EH (cell line): ENCODE measurements at places on chromosomes 4 and X.

- peak; percentile 57 for DNase-seq
These were observed 89.8 kb downstream of the PDGFRA start for GRCh38 chr4:54318904-54319303.

DNA sequence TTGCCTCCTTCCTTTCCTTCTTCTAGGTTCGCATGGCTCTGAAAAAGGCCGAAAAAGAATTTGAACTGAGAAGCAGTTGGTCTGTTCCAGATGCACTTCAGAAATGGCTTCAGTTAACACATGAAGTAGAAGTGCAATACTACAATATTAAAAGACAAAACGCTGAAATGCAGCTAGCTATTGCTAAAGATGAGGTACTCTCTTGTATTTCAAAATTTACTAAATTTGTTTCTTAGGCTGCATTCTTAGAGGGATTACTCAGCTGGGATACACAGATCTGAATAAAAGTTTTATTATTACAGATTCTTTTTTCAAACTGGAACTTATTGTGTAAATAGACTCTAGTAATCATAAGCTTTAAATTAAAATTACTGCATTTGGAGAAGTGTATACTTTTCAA lies 146.9 kb downstream of the STIM2 start:
- peak; percentile 32 for DNase-seq

DNA sequence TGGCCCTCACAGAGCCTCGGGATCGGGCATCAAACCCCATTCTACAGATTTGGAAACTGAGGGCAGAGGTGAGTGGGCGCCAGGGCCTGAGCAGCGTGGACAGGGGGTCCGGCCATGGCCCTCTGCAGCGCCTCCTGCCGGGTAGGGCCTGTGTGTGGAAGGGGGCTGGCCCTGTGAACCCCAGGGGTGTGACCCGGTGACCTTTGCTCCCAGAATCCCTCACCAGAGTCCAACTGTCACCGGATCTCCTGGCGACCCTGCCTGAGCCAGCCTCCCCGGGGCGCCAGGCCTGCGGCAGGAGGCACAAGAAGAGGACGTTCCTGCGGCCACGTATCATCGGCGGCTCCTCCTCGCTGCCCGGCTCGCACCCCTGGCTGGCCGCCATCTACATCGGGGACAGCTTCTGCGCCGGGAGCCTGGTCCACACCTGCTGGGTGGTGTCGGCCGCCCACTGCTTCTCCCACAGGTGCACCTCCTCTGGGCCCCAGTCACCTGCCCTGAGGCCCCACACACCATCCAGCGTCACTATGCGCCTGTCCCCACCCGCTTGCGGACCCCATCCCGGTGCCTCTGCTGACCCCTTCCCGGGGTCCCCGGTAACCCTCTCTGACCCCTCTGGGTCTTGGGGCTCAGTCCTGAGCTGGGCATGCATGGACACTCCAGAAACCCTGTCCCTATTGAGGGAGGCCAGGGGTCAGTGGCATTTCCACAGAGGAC lies 4.2 kb downstream of the HGFAC start:
- no peak for DNase-seq

DNA sequence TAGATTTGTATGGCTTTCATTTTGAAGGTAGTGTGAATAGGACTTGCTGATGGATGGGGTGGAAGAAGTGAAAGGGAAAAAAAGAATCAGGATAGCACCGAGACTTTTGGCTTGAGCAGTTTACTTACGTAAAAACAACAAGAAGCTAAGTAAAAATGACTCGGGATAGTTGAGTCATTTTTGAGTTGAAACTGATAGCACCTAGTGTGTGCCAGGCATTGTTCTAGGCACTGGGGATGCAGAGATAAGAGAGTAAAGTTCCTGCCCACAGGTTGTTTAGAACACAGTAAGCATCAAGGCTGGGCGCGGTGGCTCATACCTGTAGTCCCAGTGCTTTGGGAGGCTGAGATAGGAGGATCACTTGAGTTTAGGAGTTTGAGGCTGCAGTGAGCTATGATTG lies 34.7 kb downstream of the ADD1 start:
- DNase-seq = no peak

GRCh38 chrX:105775679-105776078 lies 46.7 kb upstream of the NRK start:
- no peak for DNase-seq

GRCh38 chr4:478373-478772 lies 20.6 kb downstream of the ZNF721 start:
- peak; percentile 3 for DNase-seq

DNA sequence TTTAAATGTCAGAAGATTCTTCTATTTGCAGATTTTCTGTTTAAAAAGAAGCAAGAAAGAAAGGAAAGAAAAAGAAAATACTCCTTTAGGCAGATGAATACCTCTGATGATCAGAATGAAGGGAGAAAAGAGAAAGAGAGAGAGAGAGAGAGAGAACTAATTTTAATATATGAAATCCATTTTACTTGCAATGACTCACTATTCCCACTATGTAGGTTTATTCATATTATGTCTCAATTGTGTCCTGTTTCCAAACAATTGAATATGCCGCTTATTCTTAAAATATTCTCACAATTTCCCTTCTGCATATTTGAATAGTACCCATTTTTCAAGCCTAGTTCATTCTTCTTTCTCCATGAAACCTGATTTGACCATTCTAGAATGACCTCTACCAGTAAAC lies 11.7 kb downstream of the MEPE start:
- peak; percentile 19 for DNase-seq

DNA sequence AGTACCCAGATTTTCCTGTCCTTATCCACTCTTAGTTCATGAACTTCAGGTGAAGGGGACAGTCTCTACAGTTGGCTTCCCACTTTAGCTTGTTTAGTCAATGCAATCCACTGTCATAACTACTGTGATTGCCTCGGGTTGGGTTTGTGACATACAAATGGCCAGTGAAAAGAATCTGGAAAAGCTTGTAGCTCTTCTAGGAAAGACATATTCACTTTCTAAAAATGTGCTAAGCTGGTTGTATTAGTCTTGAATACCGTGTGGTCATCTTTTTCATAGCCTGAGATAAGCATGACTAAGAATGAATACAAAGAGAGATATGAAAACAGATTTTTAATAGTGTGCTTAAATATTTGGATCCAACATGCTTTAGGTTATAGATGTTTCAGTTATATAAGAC lies 1443.5 kb upstream of the IGFBP7 start:
- DNase-seq = no peak

GRCh38 chrX:13215729-13216128 lies 104.1 kb downstream of the ATXN3L start:
- no peak for DNase-seq

DNA sequence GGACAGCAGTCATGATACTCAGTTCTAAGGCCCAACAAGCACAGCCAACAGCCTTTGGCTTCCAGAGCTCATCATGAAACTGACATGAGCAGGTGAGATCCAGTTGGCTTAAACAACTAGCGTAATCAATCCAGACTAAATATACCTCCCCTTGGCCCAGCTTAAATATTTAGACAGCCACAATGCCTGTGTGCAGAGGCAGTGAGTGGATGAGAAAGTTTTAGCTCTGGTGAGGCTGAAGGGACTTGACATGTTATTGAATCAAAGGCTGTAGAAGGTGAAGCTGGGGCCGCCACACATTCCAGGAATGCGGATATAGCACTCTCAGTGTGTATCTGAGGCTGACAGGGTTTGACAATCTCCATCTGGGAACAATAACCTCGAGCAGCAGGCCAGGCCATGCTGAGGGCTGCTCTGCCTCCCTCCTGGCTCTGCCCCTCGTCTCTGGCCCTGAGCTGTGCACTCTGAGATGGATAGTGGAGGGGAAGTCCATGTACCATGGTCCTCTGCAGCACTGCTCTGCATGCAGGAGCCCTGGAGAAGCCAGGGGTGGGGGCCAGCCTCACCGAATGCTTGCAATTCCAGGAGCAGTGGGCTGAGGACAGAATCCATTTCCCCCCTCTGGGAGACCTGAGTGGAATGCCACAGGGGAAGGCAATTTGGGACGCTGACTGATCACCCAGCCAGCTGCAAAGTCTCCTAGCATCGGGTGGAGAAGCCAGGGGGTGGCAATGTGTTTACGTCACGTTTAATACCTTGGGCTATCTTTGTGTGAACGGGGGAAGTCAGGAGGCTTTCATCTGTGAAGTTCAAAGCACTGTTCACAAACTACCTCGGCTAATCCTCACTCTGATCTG lies 37.3 kb upstream of the RASL11B start:
- DNase-seq = peak; percentile 86

DNA sequence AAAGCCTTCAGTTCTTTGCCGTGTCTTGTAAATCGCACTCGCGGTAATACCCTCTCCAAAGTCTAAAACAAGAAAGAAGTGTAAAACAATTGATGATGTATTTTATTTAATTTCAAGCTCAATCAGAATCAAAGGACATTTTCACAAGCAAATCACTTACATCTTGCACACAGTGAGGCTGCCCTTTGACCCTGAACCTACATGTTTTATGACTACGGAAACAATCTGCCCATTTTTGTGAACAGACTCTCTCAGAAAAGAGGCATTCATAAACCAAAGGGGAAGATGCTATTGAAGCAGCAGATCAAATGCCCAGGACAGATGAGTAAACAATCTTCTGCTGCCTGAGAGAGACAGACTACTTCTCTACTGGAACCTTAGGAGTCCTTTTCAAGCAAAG lies 76.0 kb upstream of the DDX60 start:
- no peak for DNase-seq

DNA sequence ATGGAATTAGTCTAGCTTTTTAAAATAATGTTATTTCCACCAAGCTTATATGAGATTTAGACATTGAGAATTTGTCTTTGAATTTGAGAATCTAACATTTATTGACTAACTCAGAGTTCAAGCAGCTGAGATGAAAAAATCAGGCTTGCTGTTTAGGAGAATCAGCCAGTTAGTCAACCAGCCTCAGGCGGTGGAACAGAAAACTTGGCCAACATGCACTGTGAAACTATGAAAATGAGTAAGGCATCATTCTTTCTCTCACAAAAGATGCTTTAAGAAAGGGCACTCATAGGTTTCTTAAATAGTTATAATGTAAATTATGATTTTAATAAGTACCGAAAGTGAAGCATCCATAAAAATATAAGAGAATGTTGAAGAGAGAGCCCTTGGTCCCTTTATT lies 84.2 kb downstream of the NFKB1 start:
- no peak for DNase-seq

GRCh38 chr4:82523179-82523578 lies 38.6 kb downstream of the TMEM150C start:
- DNase-seq = no peak

DNA sequence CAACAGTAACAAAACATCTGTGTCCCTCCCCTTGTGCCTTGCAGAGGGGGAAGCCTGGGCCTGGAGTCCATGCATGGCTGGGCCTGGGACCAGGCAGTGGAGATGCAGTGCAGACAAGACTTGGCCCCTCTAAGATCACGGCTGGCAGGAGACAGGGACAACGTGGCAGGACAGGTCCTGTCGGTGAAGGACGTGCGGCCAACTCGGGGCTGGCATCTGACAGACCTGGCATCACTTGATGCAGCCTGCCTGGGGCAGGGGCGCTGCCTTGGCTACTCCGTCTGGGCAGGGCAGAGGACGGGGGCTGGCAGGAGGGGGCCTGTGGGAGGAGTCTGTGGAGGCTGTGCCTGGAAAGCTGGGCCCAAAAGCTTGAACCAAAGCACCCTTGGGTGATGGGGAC lies 112.1 kb downstream of the CPZ start:
- no peak for DNase-seq

- no peak for DNase-seq
These were observed 158.3 kb downstream of the LDB2 start for GRCh38 chr4:16739997-16740624.

- no peak for DNase-seq
These were observed 216.2 kb upstream of the BMP3 start for GRCh38 chr4:80814266-80814665.

DNA sequence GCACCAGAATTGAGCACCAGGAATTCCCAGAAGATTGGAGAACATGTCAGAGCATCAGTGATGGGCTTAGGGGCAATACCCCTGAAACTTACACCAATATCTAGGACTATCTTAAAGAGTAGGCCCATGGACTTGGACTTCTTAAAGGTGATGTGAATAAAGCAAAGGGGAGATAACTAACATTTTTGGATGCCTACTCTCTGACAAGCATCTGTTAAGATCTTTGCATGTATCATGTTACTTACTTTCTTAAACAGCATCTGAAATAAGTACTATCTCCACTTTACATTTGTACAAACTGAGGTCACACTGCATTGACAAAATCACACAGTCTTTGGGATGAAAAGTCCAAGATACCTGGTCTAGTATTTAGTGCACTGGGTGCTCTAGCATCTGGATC lies 258.6 kb upstream of the ARSJ start:
- no peak for DNase-seq

DNA sequence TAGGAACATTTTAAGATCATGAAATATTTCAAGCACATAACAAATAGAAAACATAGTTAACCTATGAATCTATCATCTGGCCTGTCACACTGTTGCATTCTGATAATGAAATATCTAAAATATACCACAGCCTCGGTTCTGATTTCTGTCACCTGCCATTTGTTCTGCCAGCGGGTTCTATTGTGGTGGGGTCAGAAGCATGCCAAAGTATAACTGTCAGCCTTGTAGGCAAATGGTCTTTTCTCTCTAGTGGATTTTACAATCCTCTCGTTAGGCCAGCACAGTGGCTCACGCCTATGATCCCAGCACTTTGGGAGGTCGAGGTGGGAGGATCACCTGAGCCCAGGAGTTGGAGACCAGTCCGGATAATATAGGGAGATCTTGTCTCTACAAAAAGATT lies 47.9 kb downstream of the HTRA3 start:
- no peak for DNase-seq

DNA sequence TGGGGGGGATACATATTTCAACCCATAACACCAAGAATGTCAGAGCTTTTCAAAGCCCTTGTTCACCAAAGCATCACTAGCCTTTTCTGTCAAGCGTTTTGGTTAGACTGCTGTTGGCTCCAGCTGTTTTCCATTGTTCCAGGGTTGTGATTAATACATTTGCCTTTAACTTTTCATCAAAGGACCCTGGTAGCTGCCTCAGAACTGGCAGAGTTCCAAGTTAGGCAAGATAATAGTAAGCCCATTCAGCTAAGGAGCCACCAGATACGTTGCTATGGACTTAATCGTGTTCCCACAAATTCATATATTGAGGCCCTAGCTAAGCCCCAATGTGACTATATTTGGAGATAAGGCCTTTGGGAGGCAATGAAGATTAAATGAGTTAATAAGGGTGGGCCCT lies 37.1 kb downstream of the ENOPH1 start:
- DNase-seq = no peak

- DNase-seq = peak; percentile 77
These were observed 233.0 kb downstream of the DKK2 start for GRCh38 chr4:106803083-106803482.

GRCh38 chrX:16465081-16465876 lies 184.7 kb upstream of the S100G start:
- peak; percentile 26 for DNase-seq

DNA sequence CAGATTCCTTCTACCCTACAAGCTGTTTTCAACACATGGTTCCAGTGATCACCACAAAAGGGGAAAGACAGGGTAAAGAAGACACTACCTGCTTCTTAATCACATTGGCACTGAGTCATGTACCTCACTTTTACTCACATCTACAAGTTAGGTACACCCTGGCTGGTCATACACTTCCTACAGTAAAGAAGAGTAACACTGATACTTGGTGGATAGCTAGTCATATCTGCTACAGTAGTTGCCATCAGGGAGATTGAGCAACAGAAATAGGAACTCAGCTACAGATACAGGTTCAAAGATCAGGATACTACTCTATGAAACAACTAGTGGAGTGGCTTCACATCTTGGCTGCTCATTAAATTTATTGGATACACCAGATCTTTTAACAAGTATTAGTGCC lies 105.4 kb upstream of the DIAPH2 start:
- no peak for DNase-seq

- DNase-seq = no peak
These were observed 1511.0 kb downstream of the ARAP2 start for GRCh38 chr4:34733185-34733941.
